ENCODE measurements at places on chromosomes 4 and X. TPM values are rescaled to one million over a fixed set of nuclear protein-coding genes. Genes with fewer than 3 reads are reported as not detected.

- DNase-seq: no peak
Observed at GRCh38 chr4:112765317-112765974, 128.5 kb downstream of the LARP7 start.

- no peak for DNase-seq
Observed at GRCh38 chr4:116389139-116389538, 696.2 kb downstream of the TRAM1L1 start.

GRCh38 chrX:19593690-19594089 is 78.4 kb upstream of the MAP3K15 start:
- DNase-seq: no peak

DNA sequence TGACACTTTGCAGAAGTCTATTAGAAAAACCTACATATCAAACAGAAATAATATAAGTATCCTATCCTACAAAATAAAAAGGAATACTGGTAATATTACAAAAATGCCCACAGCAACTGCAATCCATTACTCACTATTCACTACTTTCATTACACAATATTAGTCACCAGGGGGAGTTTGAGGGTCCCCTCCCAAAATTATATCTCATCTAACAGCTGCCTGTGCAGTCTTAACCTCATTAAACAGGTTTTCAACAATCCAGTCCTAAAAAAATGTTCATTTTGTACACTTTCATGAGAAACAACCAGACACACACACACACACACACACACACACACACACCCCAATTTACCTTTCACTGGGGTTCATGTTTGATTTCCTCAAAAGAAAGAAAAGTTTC is 2.9 kb downstream of the CLOCK start:
- DNase-seq: no peak

- no peak for DNase-seq
Observed at GRCh38 chr4:168279556-168279955, 39.0 kb downstream of the DDX60 start.

- DNase-seq: no peak
Observed at GRCh38 chr4:76605099-76605563, 170.1 kb downstream of the SHROOM3 start.

- DNase-seq: no peak
Observed at GRCh38 chrX:115226929-115227328, 7.0 kb downstream of the LRCH2 start.

DNA sequence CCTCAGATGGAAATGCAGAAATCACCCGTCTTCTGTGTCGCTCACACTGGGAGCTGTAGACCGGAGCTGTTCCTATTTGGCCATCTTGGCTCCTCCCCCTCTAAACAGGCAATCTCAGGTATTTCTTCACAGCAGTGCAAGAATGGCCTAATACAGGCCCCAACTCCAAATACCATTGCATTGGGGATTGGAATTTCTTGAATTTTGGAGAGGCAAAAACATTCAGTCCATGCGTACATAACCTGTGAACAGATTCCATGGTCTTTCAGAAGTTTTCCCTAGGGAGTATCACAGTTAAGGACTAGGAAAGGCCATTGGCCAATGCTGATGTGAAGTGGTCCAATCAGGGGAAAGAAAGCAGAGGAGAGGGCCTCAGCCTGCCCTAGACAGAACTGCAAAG is 128.2 kb upstream of the NOCT start:
- DNase-seq: no peak

GRCh38 chr4:180664766-180665368 is 1578.3 kb upstream of the TENM3 start:
- peak; percentile 8 for DNase-seq

DNA sequence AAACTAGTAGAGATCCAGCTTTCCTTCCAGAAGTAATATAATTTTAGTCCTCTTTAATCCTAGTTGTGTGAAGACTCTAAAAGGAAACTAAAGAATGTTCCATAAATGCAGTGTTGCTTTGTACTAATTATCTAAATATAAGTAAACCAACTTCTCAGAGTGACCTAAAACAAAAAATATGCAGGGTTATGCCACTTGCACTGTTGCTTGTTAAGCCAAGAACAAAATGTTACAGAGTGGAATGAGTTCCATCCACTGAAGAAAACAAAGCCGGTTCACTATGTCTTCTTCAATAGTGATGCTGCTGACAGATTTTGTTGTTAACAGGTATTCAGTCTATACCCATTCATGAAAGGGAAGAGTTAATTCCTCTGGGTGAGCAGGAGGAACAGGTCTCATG is 252.0 kb upstream of the DIAPH2 start:
- DNase-seq: no peak

GRCh38 chrX:132165005-132165404 is 37.2 kb upstream of the FRMD7 start:
- no peak for DNase-seq

- DNase-seq: no peak
Observed at GRCh38 chr4:185752872-185753271, 59.1 kb downstream of the SORBS2 start.

DNA sequence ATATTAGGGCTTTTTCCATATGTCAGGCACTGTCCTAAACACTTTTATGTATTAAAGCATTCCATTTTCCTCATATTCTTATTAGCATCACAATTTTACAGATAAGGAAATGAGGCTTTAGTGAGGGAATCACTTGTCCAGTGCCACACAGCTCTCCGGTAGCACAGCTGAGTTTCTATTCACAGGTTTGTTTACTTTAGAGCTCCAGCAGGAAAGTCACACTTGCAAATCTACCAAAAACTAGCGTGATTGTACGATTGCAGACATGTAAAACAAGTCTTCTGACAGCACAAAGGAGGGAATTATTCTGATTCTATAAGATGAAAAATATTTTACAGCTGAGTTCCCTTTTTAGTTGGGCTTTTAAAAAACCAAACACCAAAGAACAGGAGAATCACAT is 472.1 kb downstream of the TMA16 start:
- no peak for DNase-seq

DNA sequence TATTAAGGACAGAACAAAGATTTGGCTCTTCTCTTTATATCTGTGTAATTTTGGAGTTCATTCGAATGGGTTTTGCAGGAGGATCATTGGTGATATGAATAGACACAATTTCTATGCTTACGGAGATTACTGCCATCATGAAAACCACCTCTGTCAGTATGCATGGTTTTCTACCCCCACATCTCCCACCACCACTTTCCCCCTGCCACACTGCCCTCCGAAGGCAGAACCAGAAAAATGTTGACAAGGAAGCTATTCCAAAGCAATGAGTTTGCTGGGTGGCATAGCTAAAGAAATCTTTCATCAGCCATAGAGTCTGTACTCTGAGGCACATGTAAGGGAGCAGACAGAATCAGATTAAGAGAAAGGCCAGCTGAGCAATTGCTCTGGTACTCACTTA is 567.3 kb upstream of the ACTRT1 start:
- no peak for DNase-seq

Gene CCNB3
- total RNA-seq: 0.33 TPM

Gene GAGE12H
- total RNA-seq: not detected

Gene OPHN1
- 0.11 TPM for total RNA-seq

Gene SMIM14
- 1.6 TPM for total RNA-seq

Gene OSTC
- total RNA-seq: 105 TPM

Gene SPIN2A
- total RNA-seq: 0.20 TPM

Gene CYTL1
- not detected for total RNA-seq

Gene SULT1E1
- total RNA-seq: not detected

Gene SORCS2
- 0.18 TPM for total RNA-seq

Gene CXCL11
- 2.4 TPM for total RNA-seq

Gene XAGE2
- total RNA-seq: not detected

Gene ADAD1
- not detected for total RNA-seq
